ENCODE measurements at places on chromosomes 3 and 15.

- DNase-seq: no peak
Measured at GRCh38 chr3:178043084-178043483, 493.2 kb upstream of the KCNMB2 start.

- DNase-seq: no peak
Measured at GRCh38 chr15:43125100-43125661, 8.2 kb upstream of the TMEM62 start.

GRCh38 chr3:45173776-45174175, 27.6 kb upstream of the CDCP1 start:
- DNase-seq: no peak

DNA sequence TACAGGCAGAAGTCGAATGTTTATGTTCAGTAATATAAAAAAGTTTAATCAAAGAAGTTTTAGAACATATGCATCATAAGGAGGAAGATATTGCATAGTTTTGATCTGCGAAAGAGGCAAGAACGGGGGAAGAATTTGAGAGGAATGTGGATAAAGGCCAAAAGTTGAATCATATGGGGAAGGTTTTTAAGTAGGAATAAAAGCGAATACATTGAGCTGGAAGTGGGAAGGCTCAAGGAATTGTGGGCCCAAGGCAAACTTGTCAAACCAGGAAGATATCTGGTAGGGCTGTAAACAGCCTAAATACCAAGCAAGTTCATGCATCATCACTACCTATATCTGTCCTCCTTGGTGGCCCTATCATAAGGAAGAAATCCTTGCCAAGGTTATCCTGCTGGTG, 186.9 kb downstream of the MAGI1 start:
- DNase-seq: peak; percentile 92

GRCh38 chr3:151093905-151094304, 8.4 kb downstream of the MED12L start:
- no peak for DNase-seq

DNA sequence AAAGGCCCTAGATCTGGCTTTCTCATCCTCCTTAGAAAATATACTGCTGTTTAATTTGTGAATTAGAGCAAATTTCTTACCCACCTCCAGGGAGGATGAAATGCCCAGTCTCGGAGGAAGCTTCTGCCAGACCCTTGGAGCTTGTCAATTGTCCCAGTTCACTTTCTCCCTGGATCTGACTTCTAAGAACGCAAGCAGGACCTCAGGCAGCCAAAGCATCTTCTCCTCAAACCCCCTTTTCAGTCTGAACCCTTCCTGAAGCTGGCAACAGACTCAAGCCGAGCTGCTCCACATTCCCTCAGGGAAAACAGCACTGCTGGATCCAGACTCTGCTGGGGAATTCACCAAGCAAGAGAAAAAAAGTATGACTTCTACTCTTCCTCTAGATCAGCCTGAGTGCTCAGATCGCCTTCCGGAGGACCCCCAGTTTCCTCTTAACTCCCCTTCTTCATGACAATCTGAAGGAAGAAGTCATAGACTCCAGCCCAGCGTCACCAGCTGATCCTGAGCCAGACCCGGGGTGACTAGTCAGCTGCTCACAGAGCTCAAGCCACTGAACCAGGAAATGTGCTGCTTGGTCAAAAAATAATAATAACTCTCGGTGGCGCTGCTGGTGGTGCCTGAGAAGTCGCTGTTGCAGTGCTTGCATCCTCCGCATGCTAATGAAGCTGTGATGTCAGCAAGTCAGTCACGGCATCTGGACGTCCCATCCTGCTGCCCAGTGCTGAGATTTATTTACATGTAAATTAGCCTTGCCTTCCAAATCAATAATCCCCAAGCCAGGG, at the start of gene PRICKLE2:
PRICKLE2 (minus strand) TSS at position 641 of the 785 bp plus-strand sequence. CDS start 26,539 bp downstream, outside the sequence.
- DNase-seq: peak; percentile 83

DNA sequence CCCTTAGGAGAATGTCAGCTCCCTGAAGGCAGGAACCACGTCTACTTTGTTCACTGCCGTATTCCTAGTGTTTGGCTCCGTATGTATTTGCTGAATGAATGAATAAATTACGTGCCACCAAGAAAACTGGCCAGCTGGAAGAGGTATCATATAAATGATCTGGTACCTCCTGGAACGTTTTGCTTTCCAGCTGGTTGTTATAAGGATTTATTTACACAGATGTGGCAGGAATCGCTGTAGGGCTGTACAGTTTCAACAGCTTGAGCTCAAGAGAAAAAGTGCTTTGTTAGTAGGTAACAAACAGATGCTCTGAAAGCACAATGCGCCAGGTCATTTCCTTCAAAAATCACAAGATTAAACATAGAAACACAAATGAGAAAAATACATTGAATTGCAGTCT, 108.8 kb upstream of the ATP2B2 start:
- no peak for DNase-seq

GRCh38 chr3:179324270-179324754, 1.5 kb downstream of the ZNF639 start:
- DNase-seq: peak; percentile 24

GRCh38 chr3:105807146-105807545, 61.7 kb downstream of the CBLB start:
- DNase-seq: no peak

- DNase-seq: no peak
Measured at GRCh38 chr3:169564883-169565282, 98.6 kb downstream of the MECOM start.

- no peak for DNase-seq
Measured at GRCh38 chr15:62505762-62506161, 340.7 kb upstream of the C2CD4B start.

DNA sequence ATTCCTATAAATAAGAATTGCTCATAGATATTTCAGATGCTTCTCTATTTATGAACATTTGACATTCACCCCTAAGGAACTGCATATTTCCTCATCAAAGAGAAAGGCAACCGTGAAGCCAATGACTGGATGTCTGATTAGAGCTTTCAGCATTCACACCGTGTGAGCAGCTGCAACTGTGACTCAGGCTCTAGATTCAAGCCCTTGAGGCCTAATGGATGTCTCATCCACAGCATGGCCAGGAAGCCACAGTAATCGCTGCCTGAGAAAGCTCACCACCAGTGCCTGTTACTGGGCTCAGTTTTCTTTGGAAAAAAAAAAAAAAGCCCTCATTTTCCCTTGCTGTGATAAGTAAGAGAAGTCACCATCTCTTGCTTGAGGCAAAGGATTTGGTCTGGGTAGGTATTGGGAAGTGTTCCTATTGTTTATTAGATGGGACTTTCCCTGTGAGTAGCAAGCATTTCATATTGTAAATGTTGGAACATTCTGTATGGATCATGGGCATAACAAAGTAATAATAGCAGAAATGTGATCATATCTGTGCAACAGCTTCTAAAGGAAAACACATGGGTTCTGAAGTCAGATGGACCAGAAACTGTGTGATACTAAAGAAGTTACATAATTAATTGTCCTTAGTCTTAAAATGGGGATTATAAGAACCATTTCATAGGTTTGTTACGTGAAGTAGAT, 783.7 kb downstream of the AGBL1 start:
- DNase-seq: peak; percentile 88

- DNase-seq: no peak
Measured at GRCh38 chr15:92817339-92817886, 82.7 kb upstream of the CHD2 start.

GRCh38 chr3:51389423-51390183, 1.5 kb upstream of the RBM15B start:
- peak; percentile 49 for DNase-seq

DNA sequence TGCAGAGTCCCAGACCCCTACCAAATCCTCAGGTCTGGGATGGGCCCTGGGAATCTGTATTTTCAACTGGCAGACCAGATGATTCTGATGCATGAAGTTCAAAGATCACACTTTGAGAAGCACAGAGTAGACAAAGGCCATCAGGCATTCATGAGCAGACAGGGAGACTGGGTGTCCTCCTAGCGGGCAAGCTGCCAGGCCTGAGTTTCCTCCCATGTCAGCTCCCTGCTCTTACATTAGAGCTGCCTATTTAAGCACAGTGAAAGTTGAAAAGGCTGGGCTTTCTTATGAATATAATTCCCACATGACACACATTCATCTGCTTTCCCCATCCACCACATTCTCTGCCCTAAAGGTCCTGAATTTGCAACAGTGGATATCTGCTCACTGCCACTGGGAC, 14.0 kb downstream of the CAPN3 start:
- no peak for DNase-seq

- peak; percentile 33 for DNase-seq
Measured at GRCh38 chr15:90143166-90143655, 40.9 kb upstream of the IDH2 start.

DNA sequence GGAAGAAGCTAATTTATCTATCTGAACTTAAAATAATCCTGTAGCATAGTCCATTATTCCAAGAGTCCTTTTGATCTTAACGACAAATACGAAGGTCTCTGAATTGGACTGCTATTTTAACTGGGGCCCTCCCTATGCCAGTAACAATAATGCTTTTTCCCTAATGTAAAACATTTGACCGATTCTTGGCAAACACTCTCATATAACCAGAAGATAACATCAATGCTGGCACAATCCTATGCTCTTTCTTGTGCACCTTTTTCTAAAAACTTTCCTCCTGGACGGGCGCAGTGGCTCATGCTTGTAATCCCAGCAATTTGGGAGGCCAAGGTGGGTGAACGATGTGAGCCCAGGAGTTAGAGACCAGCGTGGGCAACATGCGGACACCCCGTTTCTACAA, 3.9 kb downstream of the LRRFIP2 start:
- DNase-seq: no peak

DNA sequence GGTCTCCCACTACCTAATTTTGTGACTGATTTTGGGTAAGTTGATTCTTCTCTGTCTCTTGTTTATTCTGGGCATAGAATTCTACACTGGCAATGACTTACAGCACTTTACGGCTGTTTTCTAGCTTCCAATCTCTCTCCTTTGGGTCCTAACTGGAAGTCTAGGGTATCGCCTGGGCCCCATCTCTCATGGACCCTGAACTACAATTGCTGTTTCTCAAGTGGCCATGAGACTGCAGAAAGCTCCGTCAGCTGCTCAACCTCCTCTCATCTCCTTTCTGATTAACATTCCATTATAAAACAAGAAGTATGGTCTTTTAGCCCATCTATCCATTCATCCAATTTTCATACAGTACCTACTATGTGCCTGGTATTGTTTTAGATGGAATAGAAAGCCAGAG, 4.4 kb upstream of the PXYLP1 start:
- no peak for DNase-seq

GRCh38 chr15:82138306-82138705, 92.5 kb upstream of the MEX3B start:
- no peak for DNase-seq

DNA sequence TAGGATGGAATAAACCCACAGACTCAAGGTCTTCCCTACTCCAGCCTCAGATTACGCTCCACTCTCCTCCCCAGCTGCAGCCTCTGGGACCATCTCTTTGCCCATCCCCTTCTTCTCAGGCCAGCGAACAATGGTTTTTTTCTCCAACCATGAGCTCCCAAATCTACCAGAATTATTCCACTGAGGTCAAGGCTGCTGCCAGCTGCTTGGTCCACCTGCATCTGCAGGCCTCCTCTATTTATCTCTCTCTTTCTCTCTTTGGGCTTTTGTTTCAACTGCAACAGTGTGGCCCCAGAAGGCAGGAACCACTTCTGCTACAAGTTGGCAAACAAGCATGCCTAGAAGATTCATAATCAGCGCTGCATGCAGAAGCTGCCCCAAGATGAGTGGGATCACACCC, 19.1 kb downstream of the CHRM5 start:
- DNase-seq: no peak

DNA sequence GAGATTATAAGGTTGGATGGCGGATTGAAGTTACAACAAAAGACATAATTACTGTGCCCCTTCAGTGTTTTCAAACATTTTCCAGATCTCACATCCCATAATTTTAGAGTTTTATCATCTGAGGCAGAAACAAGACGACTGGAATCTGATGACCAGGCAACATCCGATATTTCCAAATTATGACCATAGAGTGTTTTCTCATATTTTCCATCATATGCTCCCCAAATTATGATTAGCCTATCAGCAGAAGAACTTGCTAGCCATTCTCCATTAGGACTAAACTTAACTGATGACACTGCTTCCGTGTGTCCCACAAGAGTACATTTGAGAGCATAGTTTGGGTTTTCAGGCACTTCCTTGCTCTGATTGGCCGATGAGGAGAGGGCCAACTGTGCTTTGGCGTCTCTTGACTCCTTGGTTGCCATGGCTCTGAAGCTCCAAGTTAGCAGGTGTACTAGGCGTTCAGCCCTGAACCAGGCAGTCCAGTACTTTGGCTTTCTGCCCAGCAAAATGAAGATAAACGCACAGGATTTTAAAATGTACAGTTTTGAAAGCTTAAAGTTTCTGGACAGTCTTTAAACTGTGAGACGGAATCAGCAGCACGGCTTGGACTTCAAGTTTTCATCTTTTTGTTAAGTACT, 638 bp downstream of the WDR5B start:
- DNase-seq: peak; percentile 21

DNA sequence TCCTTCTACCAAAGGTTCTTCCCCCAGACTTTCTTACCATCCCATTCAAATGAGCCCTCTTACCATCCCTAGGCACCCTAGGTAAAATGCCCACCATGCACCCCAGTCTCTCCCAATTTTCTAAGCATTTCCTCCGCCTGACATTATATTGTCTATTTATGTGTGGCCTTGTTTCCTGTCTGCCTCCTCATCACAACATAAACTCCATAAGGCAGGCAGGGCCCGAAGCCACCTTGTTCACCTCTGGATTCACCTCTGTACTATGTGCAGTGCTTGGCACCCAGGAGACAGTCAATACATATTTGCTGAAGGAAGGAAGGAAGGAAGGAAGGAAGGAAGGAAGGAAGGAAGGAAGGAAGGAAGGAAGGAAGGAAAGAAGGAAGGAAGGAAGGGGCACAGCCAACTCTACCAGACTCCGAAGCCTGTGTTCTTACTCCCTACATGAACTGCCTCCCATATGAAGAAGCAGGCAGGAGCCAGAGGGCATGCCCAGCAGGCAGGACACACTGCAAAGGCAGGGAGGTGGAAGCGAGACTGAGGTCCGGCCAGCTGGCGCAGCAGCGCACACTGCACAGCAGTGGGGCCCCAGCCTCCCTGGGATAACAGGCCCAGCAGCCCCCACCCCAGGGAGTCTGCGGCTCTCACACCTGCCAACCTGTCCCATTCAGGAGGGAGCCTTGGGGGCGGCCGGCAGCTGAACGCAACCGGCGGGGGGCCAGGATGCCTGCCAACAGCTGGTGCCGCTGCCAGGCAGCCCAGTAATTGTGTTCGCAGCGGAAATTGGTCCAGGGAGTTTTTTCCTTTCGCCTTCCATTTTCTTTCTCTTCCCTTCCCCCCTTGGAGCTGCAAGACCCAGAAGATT, 106.0 kb upstream of the LINGO1 start:
- no peak for DNase-seq
